ENCODE measurements at places on chromosomes 16 and 17.
A peak's percentile ranks its signal among the peaks of the same experiment; 100 is the strongest.

GRCh38 chr17:82317394-82318168, at the start of gene CD7:
Gene CD7, minus strand, starts transcription at chr17:82317608. Its CDS starts 113 bp downstream, at chr17:82317495.
- no peak for DNase-seq

DNA sequence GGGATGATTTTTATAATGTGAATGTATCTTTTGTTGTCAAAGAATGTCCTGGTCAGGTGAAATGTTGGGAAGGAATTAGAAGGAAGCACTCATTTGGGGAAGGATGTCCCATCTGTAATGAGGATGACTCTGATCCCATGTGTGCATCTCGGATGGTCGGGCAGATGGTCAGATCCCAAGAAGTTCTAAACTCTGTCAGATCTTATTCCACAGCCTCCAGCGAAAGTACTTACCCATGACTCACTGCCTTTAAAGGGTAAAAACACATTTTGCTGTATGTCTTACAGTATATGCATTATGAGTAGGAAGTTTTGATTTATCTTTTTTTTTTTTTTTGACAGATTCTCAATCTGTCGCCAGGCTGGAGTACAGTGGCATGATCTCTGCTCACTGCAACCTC, 548 bp upstream of the KRTAP4-11 start:
- DNase-seq: no peak

DNA sequence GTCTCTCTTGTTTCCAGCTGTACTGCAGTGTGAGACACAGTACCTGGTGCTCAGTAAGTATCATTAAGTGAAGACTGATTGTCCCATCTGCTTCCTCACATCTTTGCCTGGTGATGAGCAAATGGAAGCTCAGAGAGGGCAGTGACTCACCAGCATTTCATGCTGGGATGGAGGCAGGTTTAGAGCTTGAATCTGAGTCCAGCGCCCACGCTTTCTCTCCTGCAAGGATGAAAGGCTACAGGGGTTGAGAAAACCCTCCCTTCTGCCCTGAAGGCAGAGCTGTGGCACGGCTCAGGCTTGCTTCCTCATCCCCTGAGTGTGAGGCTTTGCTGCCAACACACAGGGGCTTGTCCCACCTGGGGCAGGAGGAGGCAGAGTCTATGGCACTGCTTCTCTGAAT, 1.5 kb upstream of the RNF112 start:
- peak; percentile 29 for DNase-seq

DNA sequence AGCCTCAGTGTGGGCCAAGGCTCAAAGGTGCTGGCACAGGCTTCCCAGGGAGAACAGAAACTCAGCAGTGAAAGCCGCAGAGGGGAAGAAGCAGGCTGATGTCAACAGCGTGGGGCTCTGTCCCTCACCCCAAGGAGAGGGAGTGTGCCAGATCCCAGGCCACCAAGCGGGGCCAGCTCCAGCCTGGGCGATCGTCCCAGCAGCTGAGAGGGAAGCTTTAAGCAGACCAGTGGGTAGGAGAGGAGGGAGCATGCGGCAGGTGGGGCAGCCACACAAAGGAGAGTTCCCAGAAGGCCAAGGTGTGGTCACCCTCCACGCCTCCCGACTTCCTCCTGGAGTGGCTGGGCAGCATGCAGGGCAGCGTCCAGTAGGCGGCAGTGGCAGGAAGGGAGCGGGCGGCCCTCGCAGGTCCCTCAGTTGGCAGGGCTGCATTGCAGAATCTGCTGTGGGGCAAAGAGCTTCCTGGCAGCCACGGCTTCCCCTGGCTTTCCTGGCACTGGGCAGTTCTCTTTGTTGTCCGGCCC, 6.0 kb downstream of the SYNGR2 start:
- no peak for DNase-seq

GRCh38 chr16:86287664-86288201, 222.6 kb upstream of the FOXF1 start:
- DNase-seq: no peak

- no peak for DNase-seq
These were observed 3.6 kb downstream of the EVI2B start for GRCh38 chr17:31310260-31310659.

- DNase-seq: no peak
These were observed 38.9 kb downstream of the LGALS9 start for GRCh38 chr17:27669850-27670249.

- DNase-seq: peak; percentile 25
These were observed 15.5 kb upstream of the SNTB2 start for GRCh38 chr16:69171325-69172084.

GRCh38 chr17:21029036-21029435, 13.8 kb downstream of the USP22 start:
- peak; percentile 64 for DNase-seq

- DNase-seq: no peak
These were observed 2.6 kb upstream of the OMG start for GRCh38 chr17:31299624-31300023.

GRCh38 chr17:43755389-43755875, 3.2 kb downstream of the SOST start:
- DNase-seq: peak; percentile 57

- no peak for DNase-seq
These were observed 22.1 kb upstream of the OSGIN1 start for GRCh38 chr16:83930730-83931500.

DNA sequence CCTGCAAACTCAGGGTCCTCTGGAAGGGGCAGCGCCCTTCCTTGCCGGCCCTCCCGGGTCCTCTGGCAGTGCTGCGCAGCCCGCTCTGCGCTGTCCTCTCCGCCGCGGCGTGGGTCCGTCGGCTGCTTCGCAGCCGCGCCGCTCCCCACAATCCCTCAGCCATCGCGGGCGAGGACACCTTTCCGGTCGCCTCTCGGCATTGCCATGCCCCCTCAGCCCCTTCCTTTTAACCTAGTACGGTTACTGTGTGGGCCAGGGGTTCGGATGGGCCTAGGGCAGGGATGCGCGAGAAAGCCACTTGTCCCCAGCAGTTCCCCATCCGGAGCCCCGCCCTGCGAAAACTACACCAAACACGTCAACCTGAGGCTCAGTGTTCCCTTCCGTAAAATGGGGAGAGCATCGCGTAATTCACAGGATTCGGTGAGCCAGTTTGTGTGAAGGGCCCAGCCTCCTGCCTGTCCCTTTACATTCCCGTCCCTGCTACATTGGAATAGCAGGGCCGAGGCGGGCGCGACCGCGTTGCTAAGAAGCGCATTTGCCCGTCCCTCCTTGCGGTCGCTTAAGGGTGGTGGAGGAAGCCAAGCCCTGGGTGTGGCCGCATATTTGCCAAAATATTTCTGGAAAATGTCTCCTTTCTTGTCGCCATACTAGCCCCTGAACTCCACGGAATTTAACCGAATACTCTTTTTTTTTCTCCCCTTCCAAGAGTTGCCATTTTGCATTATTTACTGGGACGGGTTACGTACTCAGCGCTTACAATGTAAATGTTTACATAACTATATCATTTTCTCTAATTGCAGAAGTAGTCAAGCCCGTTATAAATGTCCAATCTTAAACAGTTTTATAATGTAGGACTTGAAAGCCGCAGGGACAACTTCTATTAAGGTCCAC, 13.2 kb downstream of the COPZ2 start:
- DNase-seq: no peak

GRCh38 chr16:88914750-88915368, 48.4 kb upstream of the PABPN1L start:
- DNase-seq: peak; percentile 60

GRCh38 chr17:73072219-73072962, 20.1 kb downstream of the SLC39A11 start:
- no peak for DNase-seq

- DNase-seq: no peak
These were observed 129.7 kb upstream of the PMFBP1 start for GRCh38 chr16:72301523-72302236.

- DNase-seq: no peak
These were observed 68.1 kb downstream of the RTN4RL1 start for GRCh38 chr17:1957037-1957436.

DNA sequence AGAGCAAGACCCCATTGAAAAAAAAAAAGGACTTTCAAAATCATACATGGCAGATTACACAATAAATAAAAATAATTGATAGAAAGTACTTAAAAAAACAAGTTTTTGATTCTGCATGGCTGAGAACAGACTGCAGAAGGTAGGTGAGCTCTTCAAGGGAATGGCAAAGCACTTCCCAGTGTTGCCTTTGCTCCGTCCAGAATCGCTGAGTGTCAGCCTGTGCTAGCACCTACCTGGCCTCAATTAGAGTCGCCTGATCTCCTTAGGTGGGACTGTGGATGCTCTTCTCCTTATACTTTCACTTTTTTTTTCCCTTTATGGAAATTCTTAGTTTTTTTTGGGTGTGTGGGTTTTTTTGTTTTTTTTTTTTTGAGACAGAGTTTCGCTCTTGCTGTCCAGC, 6.0 kb upstream of the TMEM220 start:
- DNase-seq: no peak

GRCh38 chr16:51450909-51451308, 299.8 kb upstream of the SALL1 start:
- DNase-seq: no peak

GRCh38 chr16:11105038-11105903, 150.7 kb downstream of the SOCS1 start:
- DNase-seq: peak; percentile 67

DNA sequence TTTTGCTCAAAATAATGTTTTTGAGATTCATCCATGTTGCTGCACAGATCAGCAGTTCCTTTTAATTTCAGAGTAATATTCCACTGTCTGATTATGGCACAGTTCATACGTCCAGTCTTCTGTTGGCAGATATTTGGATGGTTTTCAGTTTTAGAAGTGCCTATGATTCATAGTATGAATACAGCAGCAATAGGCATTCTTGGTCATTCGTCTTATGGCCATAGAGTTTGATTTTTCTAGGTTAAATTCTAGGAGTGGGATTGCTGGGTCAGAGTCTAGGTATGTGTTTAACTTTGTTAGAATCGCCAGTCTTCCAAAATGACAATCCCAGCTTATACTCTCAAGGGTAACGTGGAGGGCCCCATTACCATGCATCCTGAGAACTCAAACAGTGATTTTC, 11.5 kb upstream of the IL34 start:
- no peak for DNase-seq

GRCh38 chr16:55133654-55134053, 190.3 kb upstream of the IRX6 start:
- no peak for DNase-seq

DNA sequence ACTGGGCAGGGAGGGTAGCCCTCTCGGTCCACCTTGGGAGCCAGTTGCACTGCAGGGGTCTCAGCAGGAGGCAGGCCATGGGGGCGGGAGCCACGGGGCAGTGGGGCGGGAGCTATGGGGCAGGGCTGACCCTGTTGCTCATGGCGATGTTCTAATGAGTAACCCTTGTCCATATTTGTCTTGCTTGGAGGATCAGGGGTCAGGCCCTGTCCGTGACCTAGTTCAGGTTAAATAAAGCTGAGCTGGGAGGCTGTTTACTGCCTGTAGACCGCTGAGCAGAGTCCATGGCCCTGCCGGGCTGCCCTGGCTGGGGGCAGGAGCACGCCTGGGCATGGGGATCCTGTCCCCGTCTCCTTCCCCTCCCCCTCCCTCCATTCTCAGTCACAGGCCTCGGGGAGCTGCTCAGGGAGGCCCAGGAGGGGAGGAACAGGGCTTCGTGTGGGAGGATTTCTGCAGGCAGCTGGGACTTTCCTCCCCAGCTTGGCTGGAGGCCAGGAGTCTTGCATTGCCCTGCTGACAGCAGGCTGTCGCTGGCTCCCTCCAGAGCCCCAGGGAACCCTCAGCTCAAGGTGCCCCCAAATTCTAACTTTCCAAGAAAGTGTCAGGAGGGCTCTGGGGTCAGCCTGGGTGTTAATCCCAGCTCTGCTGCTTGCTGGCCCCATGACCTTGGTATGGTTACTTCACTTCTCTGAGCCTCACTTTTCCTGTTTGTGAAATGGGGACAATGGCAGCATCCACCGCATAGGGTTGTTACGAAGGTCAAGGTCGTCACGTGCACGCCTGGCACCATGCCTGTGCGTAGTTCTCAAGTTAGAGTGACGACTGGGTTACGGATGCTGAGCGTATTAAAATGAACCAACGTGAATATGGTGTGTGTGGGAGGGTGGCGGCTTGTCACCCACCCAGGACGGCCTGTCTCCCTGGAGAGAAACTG, 6.1 kb upstream of the SERPINF2 start:
- DNase-seq: peak; percentile 60

GRCh38 chr16:50448522-50448921, 79.7 kb upstream of the BRD7 start:
- no peak for DNase-seq

- DNase-seq: no peak
These were observed 57.3 kb downstream of the SLC6A2 start for GRCh38 chr16:55713103-55713502.

- no peak for DNase-seq
These were observed 1.4 kb downstream of the RAPGEFL1 start for GRCh38 chr17:40178660-40179059.

DNA sequence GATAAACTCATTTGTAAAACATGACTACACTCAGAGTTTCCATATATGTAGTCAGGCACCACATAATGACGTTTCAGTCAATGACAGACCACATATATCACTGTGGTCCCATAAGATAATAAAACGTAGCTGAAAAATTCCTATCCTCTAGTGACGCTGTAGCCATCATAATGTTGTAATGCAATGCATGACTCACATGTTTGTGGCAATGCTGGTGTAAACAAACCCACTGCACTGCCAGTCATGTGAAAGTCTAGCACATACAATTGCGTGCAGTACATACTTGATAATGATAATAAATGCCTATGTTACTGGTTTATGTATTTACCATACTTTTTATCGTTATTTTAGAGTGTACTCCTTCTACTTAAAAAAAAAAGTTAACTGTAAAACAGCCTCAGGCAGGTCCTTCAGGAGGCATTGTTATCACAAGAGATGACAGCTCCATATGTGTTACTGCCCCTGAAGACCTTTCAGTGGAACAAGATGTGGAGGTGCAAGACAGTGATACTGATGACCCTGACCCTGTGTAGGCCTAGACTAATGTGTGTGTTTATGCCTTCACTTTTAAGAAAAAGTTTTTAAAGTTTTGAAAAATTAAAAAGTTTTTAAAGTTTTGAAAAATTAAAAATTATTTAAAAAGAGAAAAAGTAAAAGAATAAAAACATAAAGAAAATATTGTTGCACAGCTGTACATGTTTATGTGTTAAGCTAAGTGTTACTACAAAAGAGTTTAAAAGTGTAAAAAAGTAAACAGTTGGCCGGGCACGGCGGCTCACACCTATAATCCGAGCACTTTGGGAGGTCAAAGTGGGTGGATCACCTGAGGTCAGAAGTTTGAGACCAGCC, 9.0 kb downstream of the STAT5B start:
- peak; percentile 53 for DNase-seq

GRCh38 chr17:72361892-72362291, 241.1 kb downstream of the SOX9 start:
- no peak for DNase-seq

GRCh38 chr16:75445298-75445697, 12.0 kb upstream of the CFDP1 start:
- DNase-seq: no peak

- no peak for DNase-seq
These were observed 39.3 kb downstream of the DHRS7B start for GRCh38 chr17:21165922-21166594.

- no peak for DNase-seq
These were observed 2.5 kb downstream of the KRT33A start for GRCh38 chr17:41347869-41348760.

DNA sequence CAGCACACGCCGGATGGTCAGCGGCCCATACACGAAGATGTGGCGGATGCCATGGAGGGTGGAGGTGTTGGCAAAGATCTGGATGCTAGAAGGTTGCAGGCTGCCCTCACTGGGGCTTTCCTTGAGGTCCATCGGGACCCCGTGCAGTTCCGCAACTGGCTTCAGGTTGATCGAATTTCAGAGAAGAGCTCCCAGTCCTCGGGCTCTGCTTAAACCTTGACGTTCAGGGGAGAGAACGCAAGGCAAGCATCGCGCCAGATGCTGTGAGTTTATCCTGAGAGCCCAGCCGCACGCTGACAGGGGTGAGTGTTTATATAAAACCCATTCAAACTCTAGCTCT, 98.7 kb upstream of the CCL2 start:
- no peak for DNase-seq

- DNase-seq: no peak
These were observed 59.8 kb downstream of the TUBD1 start for GRCh38 chr17:59832883-59833379.

Data from AG08396 (cell line).